ENCODE measurements at places on chromosomes 13 and 19.

DNA sequence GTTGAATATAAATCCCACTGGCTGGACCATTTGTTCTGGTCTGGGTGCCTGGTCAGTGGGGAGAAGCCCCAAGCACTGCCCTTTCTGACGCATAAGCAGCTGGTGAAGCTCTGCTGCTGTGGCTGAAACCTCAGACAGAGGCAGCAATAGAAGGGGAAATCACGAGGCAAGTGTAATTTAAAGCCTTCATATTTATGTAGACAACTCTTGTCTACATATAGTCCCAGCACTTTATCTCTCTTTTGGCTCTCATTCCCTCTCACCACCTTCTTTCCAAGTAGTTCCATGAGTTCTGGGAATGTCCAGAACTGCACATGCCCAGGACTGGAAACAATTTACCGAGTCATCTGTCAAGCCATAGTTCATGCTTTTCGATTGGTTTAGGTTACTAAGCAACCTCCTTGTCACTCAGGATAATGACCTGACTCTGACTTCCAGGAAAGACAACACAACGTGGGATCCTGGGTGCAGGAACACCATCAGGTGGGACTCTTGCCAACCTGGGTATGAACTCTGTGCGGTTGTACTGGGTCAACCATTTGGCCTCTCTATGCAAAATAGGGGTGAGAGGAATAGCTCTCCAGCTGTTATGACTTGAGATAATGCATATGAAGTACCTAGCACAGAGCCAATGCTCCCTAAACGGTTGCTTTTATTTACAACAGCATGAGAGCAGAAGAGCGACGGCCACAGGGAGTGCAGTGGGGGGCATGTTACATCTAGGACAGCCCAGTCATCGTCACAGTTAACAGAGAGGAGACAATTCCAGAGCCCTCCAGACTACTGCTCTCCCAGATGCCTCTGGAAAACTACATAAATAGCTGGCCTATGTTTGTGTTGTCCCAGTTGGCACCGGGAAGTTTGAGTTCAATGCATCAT lies 321.9 kb downstream of the FOXO1 start:
- no peak for DNase-seq

DNA sequence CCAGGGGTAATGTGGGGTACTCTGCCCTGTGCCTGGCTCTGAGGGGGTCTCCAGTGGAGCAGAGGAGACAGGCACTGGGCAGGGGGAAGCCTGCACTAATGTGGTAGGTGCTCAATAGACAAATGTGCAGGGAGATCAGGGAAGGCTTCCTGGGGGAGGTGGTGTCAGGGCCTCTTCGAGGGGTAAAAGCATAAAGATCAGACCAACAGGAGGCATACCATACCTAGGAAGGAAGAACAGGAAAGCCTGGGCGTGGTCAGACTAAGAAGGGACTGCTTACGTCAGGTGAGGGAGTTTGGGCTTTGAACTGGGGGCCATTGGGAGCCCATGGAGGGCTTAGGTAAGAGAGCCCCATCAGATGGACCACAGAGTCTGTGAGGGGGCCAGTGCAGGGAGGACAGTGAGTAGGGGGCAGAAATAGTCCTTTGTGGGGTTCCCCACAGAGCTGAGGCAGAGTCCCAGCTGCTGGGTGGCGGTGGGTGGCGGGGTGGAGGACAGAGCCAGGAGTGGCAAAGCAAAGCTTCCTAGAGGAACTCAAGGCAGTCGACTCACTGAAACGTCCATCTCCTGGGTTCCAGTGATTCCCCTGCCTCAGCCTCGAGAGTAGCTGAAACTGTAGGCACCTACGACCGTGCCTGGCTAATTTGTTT lies 8.8 kb downstream of the PRR36 start:
- DNase-seq, result no peak

GRCh38 chr19:4061178-4061682 lies 5.5 kb downstream of the ZBTB7A start:
- DNase-seq, result no peak

- no peak for DNase-seq
Observed at GRCh38 chr13:44420376-44421220, 47.0 kb downstream of the SERP2 start.

DNA sequence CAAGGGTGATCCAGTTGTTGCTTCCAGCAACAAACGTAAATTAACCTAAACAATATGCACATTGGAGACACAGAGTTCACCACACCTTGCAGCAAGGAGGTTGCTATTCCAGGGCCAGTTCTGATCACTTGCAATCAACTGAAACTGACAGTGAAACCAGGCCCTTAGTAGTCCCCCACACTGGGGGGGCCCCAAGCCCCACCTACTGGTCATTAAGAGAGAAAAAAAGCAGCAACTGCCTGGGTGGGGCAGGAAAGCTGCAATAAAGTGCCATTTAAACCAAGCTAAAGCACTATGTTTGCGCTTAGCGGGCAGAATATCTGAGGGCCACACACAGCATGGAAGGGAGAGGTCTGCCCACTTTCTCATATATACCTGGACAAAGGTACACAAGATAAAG lies 51.5 kb downstream of the ATP7B start:
- DNase-seq, result no peak

DNA sequence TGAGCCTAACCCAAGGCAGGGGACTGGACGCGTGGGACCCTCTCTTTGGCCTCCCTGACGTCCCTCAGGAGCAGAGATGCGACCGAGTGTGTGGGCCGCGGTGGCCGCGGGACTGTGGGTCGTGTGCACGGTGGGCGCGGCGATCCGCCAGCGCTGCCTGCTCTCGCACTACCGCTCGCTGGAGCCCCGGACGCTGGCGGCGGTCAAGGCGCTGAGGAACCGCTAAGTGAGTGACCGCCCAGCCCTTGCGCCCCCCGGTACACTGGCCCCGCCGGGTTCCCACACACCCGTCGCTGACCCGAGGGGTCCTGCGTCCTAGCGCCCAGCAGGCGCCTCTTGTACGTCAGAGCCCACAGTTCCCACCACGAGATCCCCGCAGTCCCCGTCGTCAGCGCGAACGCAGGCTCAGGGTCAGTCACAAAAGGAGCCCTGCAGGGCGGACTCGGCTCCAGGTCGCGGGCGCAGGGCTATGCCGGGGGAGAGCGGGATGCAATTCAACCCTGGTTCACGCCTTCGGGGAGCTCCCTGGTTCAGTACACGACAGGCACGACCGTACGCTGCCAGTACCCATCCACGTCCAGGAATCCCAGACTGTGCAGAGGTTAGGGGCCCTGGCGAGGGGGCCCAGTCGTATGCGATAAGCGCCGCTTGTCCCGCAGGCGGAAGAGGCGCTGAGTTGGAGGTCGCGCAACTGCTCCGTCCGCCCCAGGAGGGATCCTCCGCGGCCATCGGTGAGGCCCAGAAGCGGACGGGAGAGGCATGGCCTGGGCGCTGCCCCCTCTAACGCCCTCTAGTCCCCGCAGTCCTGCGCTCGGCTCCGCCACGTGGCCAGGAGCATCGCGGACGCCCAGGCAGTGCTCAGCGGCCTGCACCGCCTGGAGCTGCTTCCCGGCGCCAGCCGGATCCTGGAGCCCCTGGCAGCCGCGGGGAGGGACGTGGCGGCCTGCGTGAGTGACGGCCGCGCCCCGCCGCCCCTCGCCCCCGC lies 3.6 kb upstream of the IFNL2 start:
- DNase-seq, result no peak

GRCh38 chr13:32448972-32449371 lies 21.0 kb upstream of the N4BP2L1 start:
- DNase-seq, result no peak

- no peak for DNase-seq
Observed at GRCh38 chr13:101711307-101712025, 259.0 kb downstream of the ITGBL1 start.

- no peak for DNase-seq
Observed at GRCh38 chr19:54694648-54695047, 29.6 kb upstream of the KIR3DL3 start.

GRCh38 chr13:71590654-71591148 lies 276.3 kb downstream of the DACH1 start:
- DNase-seq, result no peak

- DNase-seq, result no peak
Observed at GRCh38 chr13:112774829-112775565, 85.2 kb downstream of the ATP11A start.

DNA sequence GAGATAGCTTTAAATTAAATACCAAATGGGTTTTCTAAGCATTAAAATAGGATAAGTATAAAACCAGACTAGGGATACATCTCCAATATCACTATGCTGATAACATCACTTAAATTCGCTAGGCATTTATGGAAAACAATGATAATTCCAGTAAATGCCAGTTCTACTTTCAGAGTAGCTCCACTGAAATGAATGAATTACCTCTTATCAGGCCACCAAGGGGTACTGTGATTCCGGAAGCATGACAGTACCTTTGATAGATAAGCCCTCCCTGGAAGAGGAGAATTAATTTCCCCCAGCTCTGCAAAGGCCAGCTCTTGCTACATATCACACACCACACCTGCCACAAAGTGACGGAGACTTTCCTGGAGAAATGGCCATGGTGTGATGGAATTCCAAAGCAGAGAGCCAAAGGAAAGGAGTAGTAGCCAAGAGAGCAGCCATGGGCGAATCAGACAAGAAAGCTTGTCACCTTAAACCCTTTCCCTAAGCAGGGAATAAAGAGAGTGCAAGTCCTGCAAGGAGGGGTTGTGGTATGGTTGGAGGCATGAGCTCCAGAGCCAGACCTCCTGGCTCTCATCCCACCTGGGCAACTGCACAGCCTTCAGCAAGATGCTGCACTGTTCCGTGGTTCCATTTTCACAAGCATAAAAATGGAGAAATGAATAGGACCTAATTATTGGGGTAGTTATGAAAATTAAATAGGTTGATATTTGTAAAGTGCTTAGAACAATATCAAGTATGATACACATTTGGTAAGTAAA lies 423.1 kb downstream of the FGF14 start:
- DNase-seq, result no peak

Measured in hematopoietic multipotent progenitor cell (in vitro differentiated cells).